ENCODE measurements at places on chromosomes 6 and 20.
A peak's percentile ranks its signal among the peaks of the same experiment; 100 is the strongest.

DNA sequence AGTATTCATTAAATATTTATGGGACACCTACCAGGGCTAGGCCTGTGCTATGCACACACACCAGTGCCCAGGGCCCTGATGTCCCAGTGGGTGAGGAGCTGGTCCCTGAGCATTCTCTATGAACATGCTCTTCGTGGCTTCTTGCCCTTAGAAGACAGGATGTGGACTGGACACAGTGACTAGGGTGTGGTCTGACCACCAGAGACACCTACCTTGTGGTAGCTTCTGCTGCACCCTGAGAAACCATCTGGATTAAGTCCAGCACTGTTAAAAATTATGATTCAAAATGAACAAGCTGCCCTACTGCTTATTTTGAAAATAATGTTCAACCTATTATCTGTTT is 112.9 kb upstream of the RPS6KA2 start:
- no peak for DNase-seq

GRCh38 chr6:168666699-168667427 is 225.9 kb downstream of the SMOC2 start:
- no peak for DNase-seq

GRCh38 chr20:17227669-17228623 is 1.1 kb downstream of the PCSK2 start:
- no peak for DNase-seq

DNA sequence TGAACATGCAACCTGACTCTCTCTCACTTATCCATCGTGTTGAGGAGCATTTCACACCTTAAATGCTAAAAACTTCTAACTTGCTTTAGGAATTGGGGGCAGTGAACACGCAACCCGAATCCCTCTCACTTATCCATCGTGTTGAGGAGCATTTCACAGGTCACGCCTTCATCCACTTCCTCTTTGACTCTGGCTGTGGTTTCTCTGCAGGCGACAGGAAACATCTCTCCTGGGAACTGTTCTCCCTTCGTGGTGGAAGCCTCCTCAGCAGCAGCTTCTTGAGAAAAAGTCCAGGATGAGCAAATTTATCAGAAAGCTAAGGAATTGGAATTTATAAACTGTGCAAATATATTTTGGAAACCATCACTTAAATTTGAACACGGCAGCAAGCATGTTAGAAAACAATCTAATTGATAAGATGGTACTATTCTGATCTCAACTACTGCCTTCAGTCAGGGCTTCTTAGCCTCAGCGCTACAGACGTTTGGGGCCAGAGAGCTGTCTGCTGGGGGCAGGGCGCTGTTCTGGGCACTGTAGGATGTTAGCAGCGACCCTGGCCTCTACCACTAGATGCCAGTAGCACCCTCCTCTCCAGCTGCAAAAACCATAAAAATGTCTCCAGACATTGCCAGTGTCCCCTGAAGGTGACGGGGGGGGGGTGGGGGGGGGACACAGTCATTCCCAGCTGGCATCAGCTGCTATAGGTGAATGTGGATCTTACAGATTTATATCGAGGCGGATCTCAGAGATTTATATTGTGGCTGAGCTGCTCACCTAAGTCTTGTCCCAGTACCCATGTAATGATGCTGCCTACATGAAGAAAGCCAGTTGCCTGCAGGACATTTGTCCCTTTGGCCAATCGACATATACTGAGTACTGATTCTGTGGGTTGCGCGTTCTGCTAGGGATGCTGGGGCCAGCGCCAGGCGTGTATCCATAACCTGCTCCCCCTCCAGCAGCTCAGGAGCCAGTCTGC is 26.2 kb downstream of the CTCFL start:
- DNase-seq, result peak; percentile 25

Measured in activated T-cell treated with anti-CD3 and anti-CD28 coated beads for 1 hour (primary cell).